ENCODE measurements at places on chromosomes 1 and 21.

- DNase-seq, result no peak
Observed at GRCh38 chr1:111857194-111857651, 101.5 kb downstream of the DDX20 start.

DNA sequence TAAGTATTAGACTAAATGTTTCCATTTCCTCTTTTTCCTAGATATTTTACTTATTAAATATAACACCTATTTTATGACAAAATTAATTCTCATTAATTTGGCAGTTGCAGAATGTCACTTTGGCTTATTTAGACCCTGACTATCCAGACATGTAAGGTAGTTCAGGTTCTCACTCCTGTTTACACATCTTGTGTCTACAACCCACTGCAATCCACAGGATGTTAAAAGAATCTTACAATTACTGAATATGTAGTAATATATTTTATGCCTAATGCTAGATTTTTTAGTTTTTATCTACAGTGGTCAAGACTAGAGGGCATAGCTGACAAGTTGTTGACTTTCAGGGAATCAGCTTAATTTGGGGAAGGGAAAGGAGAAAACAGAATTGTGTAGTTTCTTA, 346.7 kb downstream of the USP25 start:
- DNase-seq, result no peak

- DNase-seq, result no peak
Observed at GRCh38 chr21:43343992-43344886, 82.7 kb downstream of the SIK1 start.

DNA sequence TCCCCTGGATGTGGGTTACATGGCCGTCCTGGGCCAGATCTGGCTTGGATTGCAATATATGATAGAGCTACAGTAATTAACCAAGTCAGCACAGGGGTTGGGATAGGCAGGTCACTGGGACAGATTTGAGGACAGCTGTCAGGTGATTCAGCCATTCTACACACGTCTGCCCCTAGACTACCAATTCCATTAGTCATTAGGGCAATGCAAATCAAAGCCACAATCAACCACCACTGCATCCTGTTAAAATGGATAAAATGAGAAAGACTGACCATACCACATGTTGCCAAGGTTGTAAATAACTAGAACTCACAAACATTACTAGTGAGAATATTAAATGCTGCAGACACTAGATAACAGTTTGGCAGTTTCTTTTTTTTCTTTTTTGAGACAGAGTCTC, 16.0 kb downstream of the C21orf58 start:
- no peak for DNase-seq

GRCh38 chr1:40663324-40664166, 1.9 kb downstream of the RIMS3 start:
- DNase-seq, result no peak

Data from stimulated activated CD4-positive, alpha-beta T cell treated with anti-CD3 and anti-CD28 coated beads, Interleukin-1b, Interleukin-23, amount 100 ng/mL, for 4 hours (primary cell).